Stimulated activated CD4-positive, alpha-beta T cell treated with anti-CD3 and anti-CD28 coated beads, Interleukin-1b, Interleukin-23, amount 100 ng/mL, for 4 hours (primary cell): ENCODE measurements at places on chromosomes 7 and 10.

- DNase-seq, result no peak
Measured at GRCh38 chr7:26525398-26526264, 234.0 kb downstream of the SNX10 start.

GRCh38 chr7:149638566-149639320 is 134.6 kb downstream of the ZNF467 start:
- no peak for DNase-seq

DNA sequence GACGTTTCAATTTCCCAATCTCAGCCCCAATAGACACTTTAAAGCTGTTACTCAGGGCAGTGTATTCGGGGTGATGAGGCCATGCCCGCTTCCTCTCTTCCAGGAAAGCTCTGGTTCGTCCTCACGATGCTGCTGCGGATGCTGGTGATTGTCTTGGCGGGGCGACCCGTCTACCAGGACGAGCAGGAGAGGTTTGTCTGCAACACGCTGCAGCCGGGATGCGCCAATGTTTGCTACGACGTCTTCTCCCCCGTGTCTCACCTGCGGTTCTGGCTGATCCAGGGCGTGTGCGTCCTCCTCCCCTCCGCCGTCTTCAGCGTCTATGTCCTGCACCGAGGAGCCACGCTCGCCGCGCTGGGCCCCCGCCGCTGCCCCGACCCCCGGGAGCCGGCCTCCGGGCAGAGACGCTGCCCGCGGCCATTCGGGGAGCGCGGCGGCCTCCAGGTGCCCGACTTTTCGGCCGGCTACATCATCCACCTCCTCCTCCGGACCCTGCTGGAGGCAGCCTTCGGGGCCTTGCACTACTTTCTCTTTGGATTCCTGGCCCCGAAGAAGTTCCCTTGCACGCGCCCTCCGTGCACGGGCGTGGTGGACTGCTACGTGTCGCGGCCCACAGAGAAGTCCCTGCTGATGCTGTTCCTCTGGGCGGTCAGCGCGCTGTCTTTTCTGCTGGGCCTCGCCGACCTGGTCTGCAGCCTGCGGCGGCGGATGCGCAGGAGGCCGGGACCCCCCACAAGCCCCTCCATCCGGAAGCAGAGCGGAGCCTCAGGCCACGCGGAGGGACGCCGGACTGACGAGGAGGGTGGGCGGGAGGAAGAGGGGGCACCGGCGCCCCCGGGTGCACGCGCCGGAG is 2.6 kb downstream of the GJD4 start:
- DNase-seq, result no peak

- no peak for DNase-seq
Measured at GRCh38 chr7:127933146-127933545, 98.1 kb downstream of the LRRC4 start.

- DNase-seq, result no peak
Measured at GRCh38 chr10:91415816-91416215, 5.7 kb downstream of the HECTD2 start.

GRCh38 chr7:31962246-31962645 is 108.0 kb downstream of the PDE1C start:
- DNase-seq, result no peak

GRCh38 chr7:49766966-49767365 is 6.5 kb upstream of the VWC2 start:
- DNase-seq, result no peak
